ENCODE measurements at places on chromosomes 6 and 20. TPM values are rescaled to one million over a fixed set of nuclear protein-coding genes. Genes with fewer than 3 reads are reported as not detected.

GRCh38 chr20:40953856-40954255 is 74.8 kb upstream of the TOP1 start:
- DNase-seq: no peak

The TGM2 gene
- polyA plus RNA-seq: 334 TPM

- no peak for DNase-seq
These were observed 19.4 kb downstream of the MAP3K5 start for GRCh38 chr6:136772685-136773472.

The GNAS-AS1 gene
- 0.40 TPM for polyA plus RNA-seq

DNA sequence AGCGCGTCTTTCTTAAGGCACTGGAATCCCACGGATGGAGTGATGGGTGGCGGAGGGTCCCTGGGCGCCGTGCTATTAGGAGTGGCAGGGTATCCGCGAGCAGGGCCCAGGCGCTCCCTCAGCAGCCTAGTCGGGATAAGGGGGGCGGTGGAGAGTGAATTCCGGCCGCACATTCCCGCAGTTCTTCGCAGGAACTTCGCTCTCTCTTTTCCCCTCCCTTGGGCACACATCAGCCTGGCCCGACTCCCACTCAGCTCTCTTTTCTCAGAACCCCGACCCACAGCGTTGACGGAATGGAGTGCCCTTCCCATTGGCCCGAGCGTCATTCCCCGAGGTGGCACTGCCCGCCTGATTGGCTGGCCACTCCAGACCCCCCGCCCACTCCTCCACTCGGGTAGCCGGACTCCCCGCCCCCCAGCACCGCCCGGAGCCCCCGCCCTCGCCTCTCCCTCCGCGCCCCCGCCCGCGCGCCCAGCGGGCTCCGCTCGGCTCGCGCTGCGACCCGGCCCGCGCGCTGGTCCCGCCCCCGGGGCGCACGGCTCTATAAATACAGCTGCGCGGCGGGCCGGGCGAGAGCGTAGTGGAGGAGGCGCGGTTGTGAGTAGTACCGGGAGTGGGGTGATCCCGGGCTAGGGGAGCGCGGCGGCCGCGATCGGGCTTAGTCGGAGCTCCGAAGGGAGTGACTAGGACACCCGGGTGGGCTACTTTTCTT is at the start of gene ID4:
Gene ID4, plus strand, starts transcription at position 572 of the 712 bp plus-strand sequence. CDS start 385 bp downstream, outside the sequence.
- peak; percentile 89 for DNase-seq

- DNase-seq: no peak
These were observed 44.1 kb downstream of the KIAA0408 start for GRCh38 chr6:127415096-127415495.

The LPA gene
- 0.06 TPM for polyA plus RNA-seq

The NR2E1 gene
- polyA plus RNA-seq: not detected

The EZR gene
- 270 TPM for polyA plus RNA-seq

The GSTA2 gene
- polyA plus RNA-seq: 24.0 TPM

DNA sequence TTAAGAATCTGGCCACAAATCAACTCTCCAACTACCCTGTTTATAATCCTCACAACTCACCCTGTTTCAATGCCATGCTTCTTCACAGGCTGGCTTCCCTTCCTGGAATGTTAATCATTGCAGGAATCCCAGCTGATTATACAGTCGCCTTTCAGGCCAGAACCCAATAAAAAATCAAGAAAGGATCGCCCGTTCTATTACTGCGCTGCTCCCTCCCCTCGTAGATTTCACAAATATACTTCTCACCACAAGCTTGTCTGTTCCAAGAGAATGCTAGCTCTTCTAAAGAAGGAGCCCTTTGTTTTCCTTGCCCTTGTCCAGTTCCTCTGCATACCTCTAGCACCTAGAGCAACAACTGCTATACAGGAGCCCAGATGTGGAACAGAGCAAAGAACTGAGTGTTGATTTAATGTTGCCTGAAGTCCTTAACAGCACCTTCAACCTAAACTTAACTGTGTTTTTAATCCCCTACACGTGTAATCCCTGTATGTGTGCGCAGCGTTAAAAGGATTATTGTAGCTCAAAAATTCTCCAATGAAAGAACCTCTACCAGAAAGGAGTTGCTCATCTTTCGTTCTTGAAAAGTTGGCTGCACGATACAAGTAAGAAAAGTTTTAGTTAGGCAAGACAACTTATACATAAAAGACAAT is 988 bp downstream of the ECHDC1 start:
- DNase-seq: peak; percentile 18

- DNase-seq: no peak
These were observed 40.4 kb upstream of the KIAA1586 start for GRCh38 chr6:57006101-57006500.

GRCh38 chr20:60116128-60116909 is 158.1 kb downstream of the CDH26 start:
- DNase-seq: no peak

GRCh38 chr6:111662072-111662793 is 56.6 kb upstream of the TRAF3IP2 start:
- DNase-seq: no peak

The TAB2 gene
- polyA plus RNA-seq: 43.7 TPM

The AIF1 gene
- 57.1 TPM for polyA plus RNA-seq

- DNase-seq: no peak
These were observed 4.9 kb downstream of the TUBB start for GRCh38 chr6:30724906-30725667.

- peak; percentile 23 for DNase-seq
These were observed 99.3 kb upstream of the CHD6 start for GRCh38 chr20:41717483-41717882.

DNA sequence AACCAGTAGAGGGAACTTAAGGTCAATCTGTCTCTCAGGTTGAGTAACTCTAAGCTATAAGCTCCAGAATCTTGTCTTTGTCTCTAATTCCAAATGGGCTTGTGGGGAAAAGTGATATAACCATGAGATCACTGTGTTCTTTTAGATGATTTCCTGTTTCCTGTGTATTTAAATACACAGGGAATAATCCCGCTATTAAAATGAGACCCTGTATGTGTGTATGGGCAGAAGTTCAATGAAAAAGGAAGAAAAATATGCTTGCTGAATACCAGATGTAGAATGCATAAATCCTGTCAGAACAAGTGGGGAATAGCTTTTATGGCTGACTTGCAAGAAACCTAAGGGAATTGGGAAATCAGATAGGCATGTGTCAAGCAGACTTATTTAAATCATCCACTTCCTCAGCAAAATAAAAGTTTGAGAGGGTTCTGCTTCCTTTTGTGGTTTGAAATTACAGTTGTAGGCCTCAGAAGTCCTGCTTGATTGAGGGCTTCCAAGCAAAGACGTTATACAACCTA is 164.7 kb upstream of the PDE7B start:
- no peak for DNase-seq

The LSM2 gene
- polyA plus RNA-seq: 51.4 TPM

The NELFE gene
- polyA plus RNA-seq: 77.7 TPM

The ABRACL gene
- polyA plus RNA-seq: 97.2 TPM

GRCh38 chr6:151290877-151291721 is 51.3 kb downstream of the AKAP12 start:
- peak; percentile 63 for DNase-seq

DNA sequence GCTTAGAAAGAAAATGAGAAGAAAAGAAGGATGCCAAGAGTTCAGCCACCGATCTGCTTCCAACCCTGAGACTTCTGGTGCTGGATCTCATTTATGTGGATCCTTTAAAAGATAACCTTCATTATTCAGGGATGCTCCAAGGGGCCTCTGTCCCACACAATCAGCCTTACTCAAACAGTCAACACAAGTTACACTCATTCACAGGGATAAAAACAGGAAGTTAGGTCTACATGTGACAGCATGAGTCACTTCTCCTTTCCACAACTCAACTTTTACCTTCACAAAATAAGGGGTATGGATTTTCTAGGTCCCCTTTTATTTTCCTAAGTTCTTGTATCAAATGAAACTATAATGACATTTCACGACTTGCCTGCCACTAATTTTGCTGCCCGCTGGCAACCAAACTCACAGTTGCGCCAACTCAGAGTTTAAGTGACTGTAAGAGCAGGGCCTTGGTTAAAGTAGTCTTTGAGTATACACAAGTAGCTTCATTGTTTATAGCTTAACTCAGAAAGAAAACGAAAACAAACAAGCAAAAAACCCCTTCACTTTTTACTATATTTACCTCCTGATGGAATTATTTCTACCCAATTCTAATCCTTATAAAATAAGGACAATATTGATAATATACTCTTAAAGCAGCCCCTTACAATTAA is 278.8 kb upstream of the RUNX2 start:
- no peak for DNase-seq

All from large intestine (tissue), 12 donors.